ENCODE measurements at places on chromosomes 3 and 15.

- no peak for DNase-seq
Observed at GRCh38 chr15:25848784-25849156, 14.4 kb downstream of the ATP10A start.

DNA sequence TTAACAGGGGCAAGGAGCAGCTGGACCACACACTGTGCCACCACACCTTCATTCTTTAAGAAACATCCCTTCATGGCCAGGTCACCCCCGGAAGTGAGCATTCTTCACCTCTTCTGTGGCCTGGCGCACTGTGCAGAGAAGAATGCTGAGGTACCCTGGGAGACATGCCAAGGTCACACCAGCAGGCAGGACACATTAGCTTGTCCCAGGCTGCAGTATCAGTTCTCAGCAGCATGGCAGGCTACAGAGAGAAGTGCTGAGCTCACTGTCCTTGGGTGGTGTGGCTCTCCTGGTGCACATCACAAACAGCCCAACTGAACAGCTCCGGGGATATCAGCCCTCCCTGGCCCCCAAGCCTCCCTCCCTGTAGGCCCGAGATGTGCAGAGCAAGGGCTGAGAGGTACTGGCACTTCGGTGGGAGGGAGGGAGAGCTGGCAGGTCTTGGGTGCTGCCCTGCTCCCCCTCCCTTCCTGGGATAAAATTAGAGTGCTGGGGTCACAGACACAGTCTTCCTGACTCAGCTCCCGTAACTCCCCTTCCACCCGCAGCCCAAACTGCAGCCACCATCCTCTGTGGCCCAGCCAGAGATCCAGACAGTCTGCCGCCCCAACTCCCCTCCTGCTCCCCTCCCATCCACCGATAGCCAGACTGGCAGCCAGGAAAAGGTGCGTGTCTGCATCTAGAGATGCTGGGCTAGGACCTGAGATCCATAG lies 13.4 kb downstream of the SEMA7A start:
- DNase-seq: no peak

DNA sequence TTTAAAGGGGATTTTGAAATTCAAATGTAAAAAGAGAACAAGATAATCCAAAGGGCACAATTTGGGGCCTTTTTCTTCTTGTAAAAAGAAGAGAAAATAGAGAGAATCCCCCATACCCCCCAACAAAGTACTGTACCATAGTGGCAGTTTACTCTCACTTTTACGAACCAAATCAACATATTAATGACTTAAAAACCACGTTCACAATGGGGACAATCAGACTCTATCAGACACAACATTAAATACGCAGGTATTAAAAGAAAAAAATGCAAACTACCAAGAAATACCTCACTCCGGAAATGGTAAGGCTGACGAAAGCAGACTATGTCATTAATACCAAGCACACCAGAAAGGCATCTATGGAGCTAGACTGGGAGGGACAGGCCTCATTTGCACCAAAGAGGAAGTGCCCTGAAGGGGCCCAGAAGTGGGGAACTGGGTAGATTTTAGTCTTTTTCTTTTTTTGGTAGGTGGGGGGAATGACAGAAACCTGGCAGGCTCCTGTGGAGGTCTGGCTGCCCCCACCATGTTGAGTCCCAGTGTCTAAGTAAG lies 134.3 kb downstream of the TIGIT start:
- no peak for DNase-seq

GRCh38 chr3:122998206-122998605 lies 29.4 kb downstream of the SEMA5B start:
- no peak for DNase-seq

DNA sequence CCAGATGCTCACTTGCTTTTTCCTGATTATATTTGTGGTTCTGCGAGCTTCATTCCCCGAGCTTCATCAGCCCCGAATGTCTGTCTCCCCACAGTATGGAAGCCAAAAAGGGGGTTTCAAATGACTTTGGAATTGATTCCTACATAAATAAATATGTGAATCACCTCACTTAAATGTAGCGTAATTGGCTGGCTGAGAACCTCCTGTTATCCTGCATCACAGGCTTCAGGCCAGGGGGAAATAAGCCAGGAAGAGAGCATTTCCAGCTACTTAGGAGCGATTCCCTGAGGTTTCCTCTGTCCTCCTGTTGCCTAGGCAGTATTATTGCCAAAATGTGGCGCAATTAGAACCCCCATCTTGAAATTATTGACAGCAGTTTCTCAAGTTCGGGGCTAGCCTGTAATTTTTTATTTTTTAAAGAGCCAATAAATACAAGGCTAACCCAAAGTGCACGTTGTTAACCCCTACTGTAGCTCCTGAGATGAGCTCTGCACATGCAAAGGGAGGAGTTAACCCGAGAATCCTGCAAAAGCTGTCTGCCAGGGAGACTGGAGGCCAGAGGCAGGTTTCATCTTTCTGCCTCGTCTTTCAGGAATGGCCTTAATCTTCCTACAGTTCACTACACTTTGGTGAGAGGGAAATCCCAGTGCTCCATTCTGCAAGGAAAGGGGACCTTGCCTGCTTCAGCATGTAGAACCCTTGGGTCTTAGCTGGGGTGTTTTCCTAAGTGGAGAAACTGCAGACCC lies 148.2 kb downstream of the ADAMTS9 start:
- DNase-seq: no peak

DNA sequence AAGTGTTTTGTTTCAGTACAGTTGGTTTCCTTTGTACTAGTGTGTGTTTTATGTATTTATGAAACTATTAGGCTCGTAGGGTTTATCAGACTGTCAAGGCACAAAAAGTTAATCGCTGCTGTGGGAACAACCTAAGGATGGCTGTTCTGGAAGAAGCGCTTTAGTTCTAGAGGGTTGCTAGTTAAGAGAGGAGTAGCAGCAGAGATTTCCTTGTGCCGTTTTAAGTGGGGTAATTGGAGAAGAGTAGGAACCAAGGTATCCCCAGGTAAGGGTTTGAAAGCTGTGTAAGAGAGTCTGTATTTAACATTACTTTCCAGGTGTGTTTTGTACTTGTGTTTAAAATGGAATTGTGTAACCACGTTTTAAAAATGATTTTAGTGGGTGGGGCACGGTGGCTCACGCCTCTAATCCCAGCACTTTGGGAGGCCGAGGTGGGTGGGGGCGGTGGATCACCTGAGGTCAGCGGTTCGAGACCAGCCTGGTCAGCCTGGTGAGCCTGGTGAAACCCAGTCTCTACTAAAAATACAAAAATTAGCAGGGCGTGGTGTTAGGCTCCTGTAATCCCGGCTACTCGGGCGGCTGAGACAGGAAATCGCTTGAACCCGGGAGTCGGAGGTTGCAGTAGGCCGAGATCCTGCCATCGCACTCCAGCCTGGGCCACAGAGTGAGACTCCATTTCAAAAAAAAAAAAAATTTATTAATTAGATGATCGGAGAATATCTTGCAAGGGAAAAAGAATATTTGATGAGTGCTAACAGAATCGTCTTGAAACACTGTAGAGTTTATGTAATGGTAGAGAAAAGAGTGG lies 2.6 kb downstream of the MORF4L1 start:
- DNase-seq: no peak

DNA sequence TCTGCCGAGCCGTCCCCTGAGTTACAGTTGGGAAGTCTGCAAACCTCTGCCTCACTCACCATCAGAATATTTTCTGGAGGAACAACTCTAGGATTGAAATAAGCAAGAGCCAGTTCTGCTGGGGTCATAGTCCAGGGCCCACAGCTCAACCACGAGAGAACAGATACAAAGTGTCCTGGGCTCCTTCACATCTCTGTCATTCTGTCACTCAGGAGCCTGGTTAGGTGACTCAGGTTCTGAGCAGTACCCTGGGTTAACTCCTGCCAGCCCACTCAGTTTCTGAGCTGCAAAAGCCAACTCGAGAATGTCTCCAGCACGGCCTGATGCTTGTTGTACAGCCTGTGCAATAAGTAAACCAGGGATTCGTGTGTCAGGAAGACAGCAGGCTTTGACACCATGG lies 155.7 kb downstream of the SLCO3A1 start:
- no peak for DNase-seq

DNA sequence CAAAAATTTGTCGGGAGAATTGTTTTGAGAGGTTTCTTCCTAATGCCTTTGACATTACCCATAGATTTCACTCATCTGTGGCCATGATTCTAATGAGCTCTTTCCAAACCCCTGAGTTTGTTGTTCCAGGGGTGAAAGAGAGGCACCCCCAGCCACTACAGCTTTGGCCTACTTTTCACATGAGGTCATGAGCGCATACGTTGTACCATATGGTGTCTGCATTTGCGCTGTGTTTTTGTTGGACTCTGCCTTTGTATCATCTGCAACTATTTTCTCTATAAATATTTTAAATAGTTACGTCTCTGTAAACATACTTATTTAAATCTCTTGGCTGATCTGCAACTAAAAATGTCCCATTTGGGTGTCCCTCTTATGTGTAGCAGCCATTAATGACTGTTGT lies 107.9 kb downstream of the LRTM1 start:
- no peak for DNase-seq

DNA sequence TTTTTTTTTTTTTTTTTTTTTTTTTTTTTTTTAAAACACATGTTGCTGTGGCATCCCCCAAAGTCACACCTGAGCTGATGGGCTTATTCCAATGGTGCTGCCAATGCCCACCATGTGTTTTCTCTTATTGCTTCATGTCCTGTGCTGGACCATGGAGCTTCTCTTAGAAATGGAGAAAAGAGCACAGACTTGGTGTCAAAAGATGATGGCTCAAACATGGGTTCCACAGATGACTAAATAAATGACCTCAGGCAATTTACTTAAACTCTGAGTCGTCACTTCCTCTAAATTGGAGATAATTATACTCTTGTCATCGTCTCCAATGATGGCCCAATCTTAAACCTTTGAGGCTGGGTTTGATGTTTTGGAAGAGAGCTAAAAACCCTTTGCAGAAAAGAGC lies 28.1 kb downstream of the CHST2 start:
- DNase-seq: no peak

GRCh38 chr3:54859184-54859583 lies 68.7 kb downstream of the LRTM1 start:
- DNase-seq: no peak

GRCh38 chr3:47425959-47426358 lies 45.1 kb downstream of the PTPN23 start:
- no peak for DNase-seq

GRCh38 chr3:166531730-166532129 lies 694.5 kb upstream of the BCHE start:
- no peak for DNase-seq

- no peak for DNase-seq
Observed at GRCh38 chr15:55707951-55708350, 35.0 kb downstream of the PRTG start.

DNA sequence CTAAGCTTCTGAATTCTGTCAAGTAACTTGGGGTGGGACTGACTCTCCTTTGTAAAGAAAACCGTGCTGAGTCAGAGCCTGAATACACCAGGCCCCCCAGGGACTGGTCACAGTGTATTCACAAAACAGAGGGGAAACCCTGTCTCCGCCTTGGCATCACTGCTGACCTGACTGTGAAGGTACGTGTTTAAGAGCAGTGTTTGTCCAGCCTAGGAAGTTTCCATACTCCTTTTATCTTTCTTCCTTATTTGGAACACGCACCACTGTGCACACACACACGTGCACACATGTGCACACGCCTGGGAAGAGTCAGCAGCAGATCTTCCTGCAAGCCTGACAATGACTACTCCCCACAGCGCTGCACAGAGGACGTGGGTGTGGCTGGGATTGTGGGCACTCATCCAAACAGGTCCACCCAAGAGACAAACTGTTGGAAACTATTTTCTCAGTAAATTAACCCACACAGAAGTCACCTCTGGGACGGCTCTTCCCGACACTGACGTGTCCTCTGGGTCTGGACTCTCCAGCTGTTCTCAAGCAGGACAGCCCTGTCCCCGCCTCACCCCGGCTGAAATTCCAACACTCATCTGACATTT lies 87.7 kb downstream of the ATP10A start:
- no peak for DNase-seq

GRCh38 chr15:35465783-35466182 lies 80.2 kb downstream of the DPH6 start:
- DNase-seq: no peak

DNA sequence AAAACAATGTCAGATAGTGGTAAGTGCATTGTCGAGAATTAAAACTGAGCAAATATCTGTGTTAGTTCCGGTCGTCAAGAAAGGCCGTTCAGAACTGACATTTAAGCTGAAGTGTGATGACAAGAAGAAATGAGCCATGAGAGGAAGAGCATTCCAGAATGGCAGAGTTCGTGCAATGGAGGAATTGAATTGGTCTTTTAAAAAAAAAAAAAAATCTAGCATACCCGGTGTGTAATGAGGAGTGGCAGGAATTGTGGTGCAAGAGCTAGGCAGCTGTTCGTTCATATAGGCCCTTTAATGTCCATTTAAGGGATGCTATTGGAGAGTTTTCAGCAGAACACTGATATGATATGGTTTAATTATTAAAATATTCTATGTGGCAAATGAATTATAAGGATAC lies 2.6 kb upstream of the GBE1 start:
- DNase-seq: no peak

DNA sequence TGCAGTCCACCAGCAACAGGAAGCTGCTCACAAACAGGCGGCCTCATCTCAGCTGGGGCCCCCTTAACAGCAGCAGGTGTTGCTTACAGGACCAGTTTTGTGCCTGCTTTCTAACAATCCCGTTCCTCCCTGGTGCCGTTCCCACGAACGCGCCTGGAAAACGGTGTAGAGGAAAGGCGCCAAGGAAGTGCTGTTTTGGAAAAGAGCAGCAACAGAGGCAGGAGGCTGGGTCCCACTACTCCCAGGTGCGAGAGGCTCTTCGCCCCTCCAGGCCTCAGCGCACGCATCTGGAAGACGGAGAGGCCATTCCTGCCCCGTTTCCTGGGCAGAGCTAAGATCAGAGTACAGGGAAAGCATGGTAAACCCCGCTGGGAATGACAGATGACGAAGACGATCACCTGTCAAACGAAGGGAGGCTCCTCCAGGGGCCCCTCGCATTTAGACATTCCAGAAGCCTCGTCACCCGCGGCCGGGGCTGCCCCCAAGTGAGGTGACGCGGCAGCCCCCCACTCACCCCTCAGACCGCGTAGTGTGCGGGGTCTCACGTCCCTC lies 603 bp downstream of the SCAPER start:
- peak; percentile 11 for DNase-seq

DNA sequence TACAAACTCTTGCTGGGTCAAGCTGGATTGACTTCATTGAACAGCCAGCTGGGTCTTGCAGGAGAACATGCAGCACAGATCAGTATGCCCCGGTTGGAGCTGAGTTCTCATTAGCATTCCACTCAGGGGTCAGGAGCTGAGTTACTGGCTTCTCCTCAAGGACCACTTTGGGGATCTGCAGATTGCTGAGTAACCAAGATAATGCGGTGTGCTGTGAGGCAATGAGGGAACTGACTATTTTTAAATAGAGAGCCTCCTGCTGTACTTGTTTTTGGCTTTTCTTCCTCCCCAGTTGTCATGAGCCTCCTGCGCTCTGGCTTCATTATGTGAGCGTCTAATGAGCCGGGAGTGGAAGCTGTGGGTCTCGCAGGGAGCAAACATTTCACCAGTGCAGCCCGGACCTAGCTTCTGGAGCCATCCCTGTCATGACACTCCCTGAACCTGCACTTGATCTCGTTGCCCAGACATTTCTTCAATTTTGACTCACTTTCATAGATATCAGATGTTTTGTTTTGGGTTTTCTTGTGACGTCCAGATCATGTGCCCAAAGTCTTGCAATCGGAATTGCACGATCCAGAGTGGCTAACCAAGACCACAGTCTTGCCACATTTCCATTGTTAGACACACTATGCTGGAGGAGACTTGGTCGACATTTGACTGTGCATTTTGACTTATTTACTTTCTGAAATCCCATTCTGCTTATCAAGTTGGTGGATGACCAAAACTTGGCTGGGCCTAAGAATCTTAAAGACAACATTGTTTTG lies 327.2 kb downstream of the LRTM1 start:
- DNase-seq: no peak

GRCh38 chr15:33190539-33190938 lies 4.0 kb downstream of the FMN1 start:
- DNase-seq: no peak

GRCh38 chr15:100043692-100044091 lies 298.1 kb downstream of the ADAMTS17 start:
- DNase-seq: no peak

Data from 8988T (cell line).